ENCODE measurements at places on chromosomes 7 and 10.

GRCh38 chr10:60883187-60883586, 60.8 kb downstream of the RHOBTB1 start:
- DNase-seq = no peak

- no peak for DNase-seq
These were observed 21.1 kb downstream of the CLRN3 start for GRCh38 chr10:127871631-127872010.

- no peak for DNase-seq
These were observed 101.5 kb downstream of the JCAD start for GRCh38 chr10:29957907-29958331.

DNA sequence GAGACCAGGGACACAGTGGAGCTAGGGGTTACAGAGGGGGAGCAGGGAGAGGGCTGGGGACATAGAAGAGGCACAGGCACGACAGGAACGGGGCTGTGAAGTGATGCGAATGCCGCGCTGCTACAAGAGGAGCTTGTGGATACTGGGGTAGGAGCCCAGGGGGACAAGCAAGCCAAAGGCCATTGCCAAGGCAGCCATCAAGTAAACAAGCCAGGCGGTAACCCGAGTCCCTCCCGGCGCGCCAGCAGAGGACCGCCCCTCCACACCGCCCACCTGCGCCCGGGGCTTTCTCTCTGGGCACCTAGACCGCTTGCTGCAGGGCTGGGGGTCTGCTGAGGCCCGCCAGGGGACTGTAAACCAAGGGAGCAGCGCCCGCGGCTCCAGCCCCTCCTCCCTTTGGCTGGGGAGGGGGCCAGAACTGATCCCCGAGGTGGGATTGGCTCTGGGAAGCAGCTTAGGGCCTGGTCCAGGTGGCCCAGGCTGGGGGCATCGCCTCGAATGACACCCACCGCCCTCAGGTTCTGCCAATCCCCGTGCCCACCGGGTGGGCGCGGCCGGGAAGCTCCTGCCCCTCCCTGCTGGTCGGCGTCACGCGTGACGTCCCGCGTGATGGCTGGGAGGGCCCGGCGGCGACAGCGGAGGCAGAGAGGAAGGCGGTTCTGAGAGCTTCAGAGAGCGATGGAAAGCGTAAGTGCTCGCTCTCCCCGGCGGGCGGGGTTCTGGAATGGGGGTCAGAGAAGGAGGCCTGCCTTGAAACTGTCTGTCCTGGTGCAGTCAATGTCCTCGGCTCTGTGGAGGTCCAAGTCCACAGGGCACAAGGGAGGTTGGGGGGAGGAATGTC, 982 bp downstream of the SFXN3 start:
- peak; percentile 78 for DNase-seq

- DNase-seq = no peak
These were observed 18.3 kb downstream of the SGMS1 start for GRCh38 chr10:50605269-50605950.

DNA sequence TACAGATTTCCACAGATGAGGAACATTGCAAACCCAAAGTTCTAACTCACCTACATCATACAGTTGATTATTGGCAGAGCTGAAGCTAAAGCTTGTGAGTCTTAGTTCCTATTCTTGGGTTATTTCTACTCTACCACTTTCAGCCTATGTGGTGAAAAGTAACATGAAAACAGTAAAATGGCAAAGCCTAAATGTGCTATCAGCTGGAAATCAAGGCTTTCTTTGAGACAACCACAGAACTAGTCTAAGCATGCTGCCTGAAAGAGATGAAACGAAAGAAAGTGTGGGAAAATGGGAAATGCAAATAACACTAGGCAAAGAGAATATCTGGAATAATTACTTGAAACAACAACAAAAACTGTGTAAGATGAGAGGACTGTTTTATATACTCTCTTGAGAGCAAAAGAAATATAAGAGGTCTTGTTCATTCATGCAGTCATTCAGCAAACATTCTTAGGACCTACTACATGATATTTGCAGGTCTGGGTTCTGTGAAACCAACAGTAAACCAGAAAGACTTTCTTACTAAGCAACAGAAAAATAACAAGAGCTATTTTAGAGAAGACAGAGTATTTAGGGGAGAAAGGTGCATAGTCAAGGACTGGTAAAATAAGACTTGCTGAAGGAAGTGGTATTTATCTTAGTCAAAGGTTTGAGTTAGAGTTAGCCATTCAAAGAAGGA, 437.1 kb downstream of the HTR7 start:
- no peak for DNase-seq

- no peak for DNase-seq
These were observed 557 bp upstream of the TAX1BP1 start for GRCh38 chr7:27739301-27739908.

GRCh38 chr10:44512431-44513022, 127.6 kb upstream of the CXCL12 start:
- no peak for DNase-seq

DNA sequence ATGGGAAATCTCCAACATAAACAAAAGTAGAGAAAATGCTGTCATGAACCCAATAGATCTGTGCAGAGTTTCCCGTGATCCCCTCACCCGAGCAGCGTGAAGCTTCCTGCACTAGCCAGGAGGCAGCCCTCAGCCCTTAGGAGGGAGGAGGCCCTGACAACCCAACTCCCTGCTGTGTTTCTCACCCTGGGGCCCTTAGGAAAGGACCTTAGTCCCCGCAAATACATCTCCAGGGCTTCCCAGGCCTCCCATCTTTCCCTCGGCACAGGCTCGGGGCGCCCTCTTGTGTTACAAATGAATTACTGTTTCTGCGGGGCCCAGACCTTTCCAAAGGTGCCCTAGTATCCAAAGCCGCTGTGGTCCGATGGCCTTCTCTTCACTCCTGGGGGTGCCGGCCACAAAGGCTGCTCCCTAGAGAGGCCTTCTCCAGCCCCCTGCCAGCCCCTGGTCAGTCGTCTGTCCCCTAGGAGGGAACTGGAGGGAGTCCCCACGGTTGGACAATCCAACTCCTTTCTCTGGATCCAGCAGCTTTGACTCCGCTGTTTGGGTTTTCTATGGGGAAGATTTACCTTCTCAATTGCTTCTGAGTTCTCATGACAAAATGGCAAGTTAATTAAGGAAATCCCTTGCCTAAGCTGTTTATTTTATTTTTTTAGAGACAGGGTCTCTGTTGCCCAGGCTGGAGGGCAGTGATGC, 49.9 kb upstream of the SH2B2 start:
- DNase-seq = no peak

DNA sequence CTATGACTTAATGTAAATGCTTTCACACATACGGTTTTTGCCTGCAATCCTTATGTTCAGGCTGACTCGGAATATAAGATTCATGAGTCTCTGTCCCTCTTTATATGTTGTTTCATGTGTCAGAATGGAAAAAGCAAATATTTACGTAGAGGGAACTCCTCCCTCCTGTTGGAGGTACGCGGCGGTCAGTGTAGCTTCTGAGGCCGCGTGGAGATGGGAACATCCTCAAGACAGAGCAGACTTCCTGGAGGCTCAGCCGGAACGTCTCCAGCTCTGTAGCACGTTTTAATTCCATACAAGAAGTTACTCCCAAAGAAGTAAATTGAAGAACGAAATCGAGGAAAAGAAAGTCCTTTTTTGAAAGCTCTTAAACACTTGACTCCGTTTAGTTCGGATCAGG, 248.3 kb downstream of the EBF3 start:
- DNase-seq = no peak

DNA sequence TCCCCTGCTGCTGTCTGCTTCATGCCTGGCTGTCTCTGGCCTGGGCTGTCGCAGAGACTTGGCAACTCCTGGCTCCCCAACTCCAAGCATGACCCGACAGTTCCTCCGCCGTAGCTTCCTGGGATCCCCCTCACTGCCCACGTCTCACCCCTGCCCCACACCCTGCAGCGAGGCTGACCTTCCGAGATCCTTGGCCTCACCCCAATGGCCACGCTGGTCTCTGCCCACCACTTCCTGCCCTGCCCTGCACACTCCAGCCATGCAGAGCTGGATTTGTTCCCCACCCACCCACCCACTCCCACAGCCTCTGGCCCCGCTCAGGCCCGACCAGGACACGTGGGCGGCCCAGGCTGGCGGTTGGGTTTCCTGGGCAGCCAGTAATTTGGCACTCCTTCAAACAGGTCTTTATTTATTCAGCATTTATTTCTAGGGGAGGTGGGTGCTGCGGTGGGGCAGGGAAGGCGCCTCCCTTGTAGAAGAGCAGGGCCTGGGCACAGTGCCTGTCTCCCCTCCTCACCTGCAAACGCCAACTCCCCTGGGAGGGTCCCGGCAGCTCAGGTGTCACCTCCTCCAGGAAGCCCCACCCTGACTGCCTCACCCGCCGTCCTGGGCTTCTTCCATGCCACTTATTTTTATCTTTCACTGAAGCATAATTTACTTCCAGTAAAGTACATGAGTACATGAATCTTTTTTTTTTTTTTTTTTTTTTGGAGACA, 25.5 kb downstream of the GTF2IRD1 start:
- DNase-seq = no peak

DNA sequence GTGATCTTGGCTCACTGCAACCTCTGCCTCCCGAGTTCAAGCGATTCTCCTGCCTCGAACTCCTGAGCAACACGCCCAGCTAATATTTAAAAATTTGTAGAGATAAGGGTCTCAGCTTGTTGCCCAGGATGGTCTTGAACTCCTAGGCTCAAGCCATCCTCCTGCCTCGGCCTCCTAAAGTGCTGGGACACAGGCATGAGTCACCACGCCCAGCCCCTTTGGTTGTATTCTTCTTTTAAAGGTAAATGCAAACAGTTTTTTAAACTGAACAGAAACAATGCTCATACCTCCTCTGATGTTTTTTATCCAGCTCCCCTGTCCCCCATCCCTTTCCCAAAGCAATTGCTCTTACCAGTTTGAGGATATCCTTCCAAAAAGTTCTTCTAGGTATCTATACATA, 79.5 kb upstream of the DUSP5 start:
- no peak for DNase-seq

DNA sequence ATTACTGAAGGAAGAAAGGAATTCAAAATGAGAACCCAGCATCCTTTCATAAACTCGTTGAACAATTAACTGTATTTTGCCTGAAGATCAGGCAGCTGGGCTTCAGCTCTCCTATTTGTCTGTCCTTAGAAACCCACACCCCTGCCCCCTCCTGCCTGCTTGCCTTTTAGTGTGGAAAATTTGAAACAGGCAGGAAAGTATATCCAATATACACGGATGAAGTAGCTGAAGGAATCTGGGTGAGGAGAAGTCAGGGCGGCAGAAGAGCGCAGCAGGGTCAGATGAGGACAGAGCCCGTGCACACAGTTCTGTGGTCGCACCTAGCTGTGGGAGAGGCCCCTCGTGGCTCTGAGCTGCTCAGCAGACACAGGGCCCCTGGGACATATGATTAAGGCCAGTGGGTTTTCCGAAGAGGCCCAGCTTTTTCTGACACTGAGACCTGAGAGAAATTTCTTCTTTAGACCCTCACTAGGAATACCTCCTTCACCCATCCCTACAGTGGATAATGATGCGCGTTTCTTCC, 87.9 kb downstream of the ACTR3B start:
- no peak for DNase-seq

DNA sequence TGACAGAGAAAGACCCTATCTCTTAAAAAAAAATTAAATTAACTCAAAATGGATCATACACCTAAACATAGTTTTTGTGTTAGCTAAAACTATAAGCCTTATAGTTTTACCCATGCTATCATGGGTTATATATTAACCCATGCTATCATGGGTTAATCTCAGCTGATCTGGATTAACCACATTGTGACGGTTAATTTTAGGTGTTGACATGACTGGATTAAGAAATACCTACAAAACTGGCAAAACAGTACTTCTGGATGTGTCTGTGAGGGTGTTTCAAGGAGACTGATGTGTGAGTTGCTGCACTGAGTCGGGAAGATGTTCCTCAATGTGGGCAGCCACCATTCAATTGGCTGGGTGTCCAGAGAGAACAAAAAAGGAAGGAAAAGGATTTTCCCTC, 44.3 kb upstream of the FXYD4 start:
- DNase-seq = no peak

GRCh38 chr10:13669901-13670300, 83.1 kb downstream of the PRPF18 start:
- DNase-seq = no peak

DNA sequence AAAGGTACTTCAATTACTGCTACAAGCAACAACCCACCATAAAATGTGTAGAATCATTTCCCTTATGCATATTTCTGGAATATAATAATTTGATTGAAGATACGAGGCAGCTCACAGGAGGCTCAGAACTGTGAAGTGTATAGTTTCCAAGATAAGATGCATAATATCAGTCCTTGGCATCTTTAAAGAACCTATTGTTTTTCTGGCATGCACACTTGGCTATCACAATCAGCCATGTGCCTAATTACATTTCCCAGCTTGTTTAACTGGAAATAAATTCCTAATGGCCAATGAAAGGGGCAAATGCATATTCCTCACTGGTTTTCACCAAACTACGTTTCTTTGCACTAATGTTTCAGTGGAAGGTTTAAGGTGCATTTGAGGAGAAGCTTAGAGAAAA, 83.4 kb upstream of the LRRC18 start:
- no peak for DNase-seq

- DNase-seq = no peak
These were observed 25.8 kb downstream of the CEP41 start for GRCh38 chr7:130415006-130415405.

GRCh38 chr7:157419035-157419293, 82.2 kb downstream of the DNAJB6 start:
- DNase-seq = no peak

- no peak for DNase-seq
These were observed 792.9 kb upstream of the GHITM start for GRCh38 chr10:83346266-83346910.

GRCh38 chr7:714251-714671, 12.2 kb upstream of the DNAAF5 start:
- no peak for DNase-seq

- no peak for DNase-seq
These were observed 62.7 kb downstream of the DKK1 start for GRCh38 chr10:52376694-52377354.

- no peak for DNase-seq
These were observed 62.1 kb upstream of the STEAP1B start for GRCh38 chr7:22561895-22562593.

DNA sequence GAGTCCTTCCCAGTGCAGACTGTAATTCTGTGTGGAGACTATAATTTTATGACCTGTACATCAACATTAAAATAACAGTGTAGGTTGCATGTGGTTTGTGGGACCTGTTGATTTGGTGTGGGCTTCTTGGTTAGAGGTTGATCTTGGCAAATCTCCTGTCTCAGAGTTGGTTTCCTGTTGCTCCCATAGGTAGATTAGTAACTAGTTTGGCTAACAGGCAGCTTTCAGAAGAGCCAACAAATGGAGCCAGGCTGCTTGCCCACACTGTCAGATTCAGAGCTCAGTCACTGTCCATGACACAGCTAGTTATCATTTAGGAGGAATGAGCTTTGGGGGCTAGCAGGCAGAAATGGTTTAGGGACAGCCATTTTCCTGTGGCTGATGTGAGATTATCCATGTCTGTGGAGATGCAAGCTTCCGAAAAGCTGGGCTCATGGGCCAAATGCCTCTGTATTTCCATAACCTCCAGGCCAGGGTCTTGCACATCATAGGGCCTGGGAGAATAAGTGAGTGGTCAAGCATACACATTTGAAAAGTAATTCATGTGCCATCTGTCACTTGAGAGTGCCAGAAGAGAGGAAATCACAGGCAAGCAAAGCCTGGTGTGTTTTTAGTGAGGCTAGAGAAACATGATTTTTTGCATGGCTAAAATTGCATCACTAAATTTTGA, 33.4 kb downstream of the CCM2 start:
- no peak for DNase-seq

Data from activated gamma-delta T cell (primary cell).